ENCODE measurements at places on chromosomes 13 and 19.

DNA sequence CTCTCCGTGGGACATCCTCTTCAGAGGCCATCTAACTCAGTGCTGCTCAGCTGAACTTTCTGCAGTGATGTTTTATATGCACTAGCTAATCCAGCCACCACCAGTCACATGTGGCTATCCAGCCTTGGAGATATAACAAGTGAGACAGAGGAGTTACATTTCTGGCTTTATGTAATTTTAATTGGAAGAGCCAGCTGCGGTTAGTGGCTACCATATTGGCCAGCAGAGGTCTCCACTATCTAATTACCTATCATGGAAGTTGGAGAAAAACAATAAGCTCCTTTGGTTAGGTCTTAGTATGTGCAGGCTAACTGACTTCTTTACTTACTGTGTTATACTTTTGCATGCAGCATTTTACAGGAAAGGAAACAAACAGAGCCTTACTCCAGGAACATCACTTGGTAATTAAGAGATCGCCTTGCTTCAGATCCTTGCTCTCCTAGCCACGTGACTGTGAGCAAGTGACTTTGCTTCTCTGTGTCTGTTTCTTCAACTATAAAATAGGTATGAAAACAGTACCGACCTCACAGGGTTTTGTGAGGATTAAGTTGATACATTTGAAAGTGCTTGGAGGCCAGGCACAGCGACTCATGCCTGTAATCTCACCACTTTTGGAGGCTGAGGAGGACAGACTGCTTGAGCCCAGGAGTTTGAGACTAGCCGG, 1.6 kb upstream of the KLK10 start:
- DNase-seq, result peak; percentile 97

- peak; percentile 29 for DNase-seq
Observed at GRCh38 chr19:3047496-3048189, 14.7 kb downstream of the TLE5 start.

DNA sequence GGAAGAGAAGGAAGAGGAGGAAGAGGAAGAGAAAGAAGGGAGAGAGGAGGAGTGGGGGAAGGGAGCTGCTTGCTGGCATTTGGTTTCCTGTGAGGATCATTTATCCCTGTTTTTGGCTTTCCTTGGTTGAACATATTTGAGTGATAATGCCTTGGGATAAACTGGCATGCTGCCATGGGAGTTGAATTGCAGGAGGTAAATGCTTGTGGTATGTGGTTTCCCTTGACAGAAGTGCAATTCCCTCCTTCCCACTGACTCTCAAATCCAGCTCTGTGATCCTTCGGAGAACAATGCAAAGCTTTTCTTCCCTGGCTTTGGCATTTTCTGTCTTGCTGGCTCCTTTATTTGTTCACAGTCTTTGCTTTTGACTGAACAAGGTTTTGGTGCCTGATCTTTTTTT, 27.2 kb upstream of the CBY2 start:
- DNase-seq, result no peak

DNA sequence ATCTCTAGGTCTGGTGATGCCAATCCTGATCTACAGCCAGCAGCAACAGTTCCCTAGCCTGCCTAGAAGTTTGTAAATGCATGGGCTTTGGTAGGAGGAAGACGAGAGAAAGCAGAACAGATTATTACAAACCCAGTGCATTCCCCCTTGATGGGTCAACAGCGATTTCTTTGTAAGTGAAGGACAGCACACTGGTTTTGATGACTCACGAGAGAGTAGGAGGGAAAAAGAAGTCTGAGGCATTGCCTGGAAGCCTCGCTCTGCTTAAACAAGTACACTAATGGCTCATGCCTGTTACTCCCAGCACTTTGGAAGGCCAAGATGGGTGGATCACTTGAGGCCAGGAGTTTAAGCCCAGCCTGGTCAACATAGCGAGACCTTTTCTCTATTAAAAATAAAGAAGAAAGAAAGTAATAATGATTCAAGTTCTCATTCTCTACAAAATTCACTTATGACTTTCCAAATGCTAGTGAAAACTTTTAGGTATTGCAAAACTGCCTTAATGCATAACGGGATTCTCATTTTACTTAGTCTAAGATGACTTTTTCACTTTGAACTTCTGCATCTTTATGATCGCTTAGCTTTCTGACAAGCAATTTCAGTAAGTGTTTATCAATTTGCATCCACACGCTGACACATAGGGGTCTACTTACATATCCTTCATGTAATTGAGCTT, 47.7 kb upstream of the USPL1 start:
- peak; percentile 29 for DNase-seq

DNA sequence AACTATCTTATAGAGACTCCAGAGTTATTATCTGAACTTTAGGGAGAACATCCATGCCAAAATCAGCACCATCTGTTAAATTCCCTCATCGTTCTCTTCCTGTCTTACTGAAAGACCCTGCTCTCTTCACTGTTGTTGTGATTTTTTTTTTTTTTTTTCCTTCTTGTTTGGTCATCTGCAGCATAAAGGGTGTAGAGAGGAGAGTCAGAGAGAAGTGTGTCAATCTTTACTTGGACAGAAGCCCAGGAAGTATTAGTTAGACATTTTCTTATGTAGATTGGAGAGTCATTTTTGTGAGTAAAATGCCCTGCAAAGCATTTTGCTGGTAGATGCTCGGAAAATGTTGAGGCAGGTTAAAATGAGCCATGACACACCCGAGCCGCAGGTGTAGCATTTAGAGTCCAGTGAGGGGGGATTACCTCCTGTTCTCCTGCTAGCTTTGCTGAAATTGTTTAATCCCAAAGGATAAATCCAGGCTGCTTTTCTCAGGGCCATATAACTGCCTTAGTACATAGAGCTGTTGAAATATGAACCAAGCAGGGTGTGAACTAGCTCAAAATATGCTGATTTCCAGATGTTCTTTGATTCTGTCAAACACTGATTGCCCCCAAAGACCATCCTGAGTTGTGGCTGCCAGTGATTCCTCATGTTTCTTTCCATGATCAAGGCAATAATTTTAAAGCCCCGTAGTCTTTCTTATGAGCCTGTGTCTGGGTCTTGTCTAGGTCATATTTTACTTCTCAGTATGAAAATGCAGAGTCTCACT, 143.5 kb downstream of the DCT start:
- no peak for DNase-seq

DNA sequence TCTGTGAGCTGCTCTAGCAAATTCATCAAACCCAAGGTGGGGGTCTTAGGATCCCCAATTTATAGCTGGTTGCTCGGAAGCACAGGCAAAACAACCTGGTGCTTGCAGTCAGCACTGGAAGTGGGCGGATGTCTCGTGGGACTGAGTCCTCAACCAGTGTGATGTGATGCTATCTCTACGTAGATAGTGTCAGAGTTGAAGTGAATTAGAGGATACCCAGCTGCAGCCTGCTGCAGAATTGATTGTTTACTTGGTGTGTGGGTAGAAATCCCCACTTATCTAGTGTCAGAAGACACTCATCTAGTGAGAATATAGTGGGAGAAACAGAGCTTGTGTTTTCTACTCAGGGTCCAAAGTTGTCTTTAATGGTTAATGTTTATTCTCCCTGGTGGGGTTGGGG, 63.3 kb downstream of the CBY2 start:
- no peak for DNase-seq

DNA sequence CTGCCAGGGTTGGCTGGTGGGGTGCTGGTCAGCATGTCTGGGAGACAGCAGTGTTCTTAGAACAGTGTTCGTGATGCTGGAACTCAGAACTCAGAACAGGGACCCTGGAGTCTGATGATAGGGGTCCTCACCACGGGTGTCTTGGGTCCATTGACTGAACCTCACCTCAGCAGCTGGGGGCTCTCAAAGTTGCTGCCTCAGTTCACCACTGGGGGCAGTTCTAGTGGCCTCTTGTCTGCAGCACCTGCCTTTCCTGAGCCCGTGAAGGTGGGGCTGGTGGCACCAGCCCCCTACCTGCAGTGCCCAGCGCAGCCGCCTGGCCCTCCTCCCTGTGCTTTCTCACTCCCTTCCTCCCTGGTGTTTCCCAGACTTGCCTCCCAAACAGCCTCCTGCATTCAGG, 28.5 kb downstream of the SAFB start:
- no peak for DNase-seq

DNA sequence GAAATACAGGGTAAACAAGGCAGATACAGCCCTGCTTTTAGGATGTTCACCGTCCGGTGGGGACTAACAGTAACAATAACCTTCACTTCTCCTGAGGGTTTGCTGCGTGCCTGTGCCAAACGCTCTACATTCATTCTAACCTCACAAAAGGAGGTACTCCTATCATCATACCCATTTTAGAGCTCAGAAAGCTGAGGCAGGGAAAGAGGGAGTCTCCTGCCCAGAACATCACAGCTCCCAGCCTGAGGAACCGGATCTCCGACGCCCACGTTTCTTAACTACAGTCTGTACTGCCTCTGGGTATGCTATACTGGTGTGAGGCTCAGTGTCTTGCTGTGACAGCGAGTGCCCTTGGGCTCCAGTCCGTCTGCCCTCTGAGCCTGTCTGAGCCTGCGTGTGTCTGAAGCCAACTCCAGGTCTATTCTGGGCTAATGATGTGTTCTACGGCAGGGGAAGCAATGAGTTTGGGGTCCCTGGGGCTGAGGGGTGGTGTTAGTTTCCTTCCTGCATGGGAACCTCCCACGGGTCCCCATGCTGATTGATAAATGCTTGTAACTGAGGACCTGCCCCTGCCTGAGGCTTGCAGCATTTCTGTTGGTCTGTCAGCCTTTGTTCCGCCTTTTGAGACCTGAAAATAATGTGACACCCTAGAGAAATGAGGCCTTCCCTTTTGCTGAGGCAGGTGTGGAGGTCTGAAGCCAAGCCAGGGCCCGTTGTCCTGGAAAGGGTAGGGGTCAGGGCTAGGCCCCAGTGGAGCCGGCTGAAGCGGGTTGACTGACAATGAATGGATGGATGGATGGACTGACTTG, 4.9 kb downstream of the LIPE start:
- DNase-seq, result no peak

DNA sequence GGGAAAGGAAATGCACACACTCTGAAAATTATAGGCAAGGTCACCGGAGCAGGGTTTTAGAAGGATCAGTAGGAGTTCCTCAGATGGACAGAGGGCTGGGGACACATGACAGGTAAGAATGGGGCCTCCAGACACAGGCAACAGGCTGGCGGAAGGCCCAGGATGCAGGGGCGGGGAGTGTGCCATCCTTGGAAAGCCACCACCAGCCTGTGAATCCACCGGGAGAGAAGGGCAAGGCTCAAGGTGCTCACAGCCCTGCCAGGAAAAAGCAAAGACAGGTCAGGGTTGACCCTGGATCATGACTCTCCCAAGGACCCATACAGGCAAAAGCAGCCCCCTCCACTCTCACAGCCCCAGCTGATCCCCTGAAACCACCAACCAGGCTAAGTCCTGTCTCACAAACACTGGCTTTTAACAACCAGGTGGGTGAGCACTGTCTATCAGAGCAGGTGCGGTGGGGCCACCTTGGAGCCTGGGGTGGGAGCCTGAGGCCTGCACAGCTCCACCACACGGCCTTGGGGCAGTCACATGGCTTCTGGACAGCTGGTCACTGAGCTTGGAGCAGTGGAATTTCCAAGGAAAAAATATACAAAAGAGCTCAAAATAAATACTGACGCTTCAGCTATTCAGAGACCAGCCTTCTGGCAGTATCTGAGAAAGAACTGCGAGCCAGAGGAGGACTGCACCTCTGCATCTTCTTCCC, 35.2 kb upstream of the ISYNA1 start:
- DNase-seq, result no peak

DNA sequence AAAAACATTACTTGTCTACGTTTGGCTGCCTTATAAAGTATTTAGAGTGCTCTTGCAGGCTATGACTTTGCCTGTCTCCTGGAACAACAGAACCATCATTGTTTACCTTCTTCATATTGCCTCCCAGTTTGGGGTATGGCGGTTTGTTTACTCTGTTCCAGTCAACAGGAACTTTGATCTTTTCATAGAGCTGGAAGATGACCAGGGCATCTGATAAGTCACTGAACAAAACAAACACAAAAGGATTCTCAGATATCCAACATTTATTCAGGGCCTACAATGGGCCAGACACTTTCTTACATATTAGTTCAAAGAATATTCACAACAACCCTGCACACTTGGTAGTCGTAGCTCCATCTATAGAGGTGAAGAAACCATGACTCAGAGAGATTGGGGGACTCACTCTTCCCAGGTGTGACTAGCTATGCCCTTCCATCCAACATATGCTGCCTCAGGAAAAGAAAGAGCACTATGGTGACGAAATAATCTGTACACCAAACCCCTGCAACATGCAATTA, 38.4 kb upstream of the CPB2 start:
- DNase-seq, result peak; percentile 30

- no peak for DNase-seq
Observed at GRCh38 chr19:46049597-46049996, 8.8 kb upstream of the IGFL4 start.

- peak; percentile 98 for DNase-seq
Observed at GRCh38 chr19:47152632-47153031, 22.0 kb downstream of the SAE1 start.

DNA sequence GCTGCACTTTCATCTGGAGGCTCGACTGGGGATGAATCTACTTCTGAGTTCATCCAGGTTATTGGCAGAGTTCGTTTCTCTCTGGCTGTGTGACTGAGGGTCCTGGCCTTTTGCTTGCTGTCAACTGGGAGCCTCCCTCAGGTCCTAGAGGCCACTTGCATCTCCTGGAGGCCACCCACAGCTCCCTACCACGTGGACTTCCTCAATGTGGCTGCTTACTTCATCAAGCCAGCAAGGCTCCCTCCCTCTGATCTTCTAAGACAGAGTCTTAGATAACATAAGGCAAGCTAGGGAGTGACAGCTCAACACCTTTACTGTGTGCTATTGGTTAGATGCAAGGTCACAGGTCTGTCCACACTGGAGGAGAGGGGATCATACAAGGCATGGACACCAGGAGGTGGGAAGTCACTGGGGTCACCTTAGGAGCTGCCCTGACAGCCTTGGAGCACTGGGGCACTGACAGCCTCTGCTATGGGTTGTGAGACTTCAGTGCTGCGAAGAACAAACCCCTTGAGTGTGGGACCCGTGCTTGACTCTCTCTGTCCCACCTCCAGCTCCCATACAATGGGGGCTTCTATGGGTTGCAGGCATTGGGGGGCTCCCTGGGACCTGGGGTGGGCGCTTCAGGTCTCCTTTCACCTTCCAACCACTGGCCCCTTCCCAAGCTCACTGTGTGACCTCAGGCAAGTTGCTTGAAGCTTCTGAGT, 5.3 kb downstream of the FAM187B start:
- DNase-seq, result no peak

- no peak for DNase-seq
Observed at GRCh38 chr19:16112778-16113177, 1.1 kb downstream of the RAB8A start.

GRCh38 chr13:107835339-107836018, 379.9 kb downstream of the LIG4 start:
- peak; percentile 44 for DNase-seq

DNA sequence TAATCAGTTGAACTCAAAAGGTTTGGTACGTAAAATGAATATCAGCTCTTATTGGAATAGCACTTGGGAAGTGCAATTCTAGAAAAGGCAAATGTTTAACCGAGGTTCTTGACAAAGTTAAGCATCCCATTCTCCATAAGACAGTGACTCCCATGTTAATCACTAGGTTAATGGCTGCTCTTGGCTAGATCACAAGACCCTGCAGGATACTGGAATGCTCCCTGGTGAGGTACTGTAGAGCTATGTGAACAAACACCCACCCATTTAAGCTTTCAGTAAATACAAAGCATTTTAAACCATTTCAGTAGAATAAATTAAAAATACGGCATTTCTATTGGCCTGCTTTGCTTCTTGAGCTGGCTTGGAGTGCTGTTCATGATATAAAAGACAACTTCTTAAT, 56.5 kb downstream of the TDRD3 start:
- no peak for DNase-seq

Data from HT-29 (cell line).